ENCODE measurements at places on chromosomes 4 and X.

DNA sequence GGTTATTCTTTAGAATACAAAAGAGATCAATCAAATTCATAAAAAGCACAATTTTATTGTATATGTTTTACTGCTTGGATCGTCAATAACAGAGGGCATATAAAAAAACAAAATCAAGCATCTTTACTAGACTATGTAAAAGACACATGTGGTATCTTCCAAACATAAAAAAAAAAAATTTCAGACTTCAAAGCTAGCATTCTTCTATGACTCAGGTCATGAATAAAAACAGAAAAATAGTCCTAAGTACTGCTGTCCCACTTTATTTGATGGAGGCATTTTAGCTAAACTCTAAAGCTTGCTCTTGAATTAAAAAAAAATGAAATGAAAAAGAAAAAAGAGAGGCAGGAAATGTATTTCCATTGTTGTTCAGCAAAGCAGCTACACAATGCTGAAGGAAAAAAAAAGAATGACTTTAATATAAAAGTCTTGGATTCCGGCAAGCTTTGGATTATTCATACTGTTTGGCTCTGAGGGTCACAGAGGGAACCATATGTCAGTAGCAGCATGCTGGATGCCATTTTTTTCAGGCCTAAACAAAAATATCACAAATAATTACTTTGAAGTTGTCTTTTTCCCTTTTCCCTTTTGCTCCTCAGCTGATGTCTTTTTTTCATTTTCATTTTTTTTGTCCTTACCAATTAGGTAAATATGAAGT is 249.1 kb upstream of the DIAPH2 start:
- no peak for DNase-seq

- no peak for DNase-seq
Observed at GRCh38 chr4:89868276-89868675, 26.4 kb upstream of the MMRN1 start.

- DNase-seq: no peak
Observed at GRCh38 chr4:11626066-11626465, 197.4 kb upstream of the HS3ST1 start.

- no peak for DNase-seq
Observed at GRCh38 chr4:141912831-141913230, 276.4 kb downstream of the IL15 start.

DNA sequence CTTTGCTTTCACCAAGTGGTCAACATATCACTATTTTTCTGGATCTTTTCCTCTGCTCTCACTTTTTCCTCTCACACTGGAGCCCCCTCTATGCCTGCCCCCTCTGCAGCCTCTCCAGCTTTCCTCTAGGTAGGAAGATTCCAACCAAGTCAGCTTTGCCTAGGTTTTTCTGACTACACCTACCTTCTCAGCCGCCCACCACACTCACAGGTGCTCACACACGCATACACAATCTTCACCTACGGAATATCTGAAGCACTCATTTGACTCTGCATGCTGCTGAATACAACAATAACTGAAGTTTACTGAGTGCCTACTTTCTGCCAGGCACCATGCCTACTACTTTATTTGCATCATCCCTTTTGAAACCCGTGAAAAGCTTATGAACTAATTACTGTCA is 328.0 kb downstream of the PPP3CA start:
- no peak for DNase-seq

DNA sequence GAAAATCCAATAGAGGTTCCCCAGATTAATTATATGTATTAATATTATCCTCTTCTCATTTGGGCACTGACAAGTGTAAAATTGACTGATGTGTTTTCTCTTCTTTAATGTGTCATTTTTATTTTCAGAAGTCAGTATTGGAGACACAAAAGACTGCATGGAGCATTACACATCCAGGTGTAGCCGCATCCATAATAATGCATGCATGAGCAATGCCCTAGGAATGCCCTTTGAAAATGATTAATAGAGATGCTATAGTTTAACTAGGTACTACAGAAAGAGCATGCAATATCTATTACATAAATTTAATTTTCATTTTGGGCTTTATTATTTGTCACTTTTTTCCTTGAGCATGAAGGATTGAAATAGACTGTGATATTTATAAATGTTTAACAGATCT is 509.9 kb downstream of the SPOCK3 start:
- DNase-seq: no peak

DNA sequence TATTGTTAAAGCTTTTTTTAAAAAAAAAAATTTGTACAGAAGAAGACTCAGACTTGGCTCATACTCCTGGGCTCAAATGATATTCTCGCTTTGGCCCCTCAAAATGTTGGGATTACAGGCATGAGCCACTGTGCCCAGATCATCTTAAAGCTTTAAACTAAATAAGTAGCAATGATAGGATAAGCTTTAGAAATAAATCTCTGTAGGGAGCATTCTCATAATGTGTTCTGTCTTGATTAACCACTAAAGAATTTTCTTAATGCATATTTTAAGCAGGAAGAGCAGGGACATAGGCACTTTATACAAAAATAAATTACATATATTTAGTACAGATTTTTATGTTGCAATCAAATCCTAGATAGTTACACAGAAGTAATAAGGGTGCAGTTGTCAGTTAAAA is 667.2 kb downstream of the GRID2 start:
- no peak for DNase-seq

- no peak for DNase-seq
Observed at GRCh38 chr4:100147684-100148083, 42.6 kb downstream of the DDIT4L start.

DNA sequence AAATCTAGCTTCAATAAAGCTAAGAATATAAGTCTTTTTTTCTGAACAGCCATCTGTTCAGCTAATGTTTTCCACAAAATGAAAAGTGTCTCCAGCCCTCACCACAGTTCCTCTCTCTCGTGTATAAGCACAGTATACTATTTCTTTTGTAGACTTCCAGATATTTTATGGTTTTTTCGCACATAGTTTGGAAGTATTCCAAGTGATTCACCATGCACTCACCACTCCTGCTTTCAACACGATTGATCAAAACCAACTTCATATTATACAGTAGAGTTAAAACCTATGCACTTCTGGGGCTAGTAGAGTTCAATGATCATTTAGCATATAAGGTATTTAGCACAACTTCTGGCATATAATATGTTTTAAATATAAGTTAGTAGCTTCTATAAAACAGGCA is 105.8 kb upstream of the DCAF12L1 start:
- DNase-seq: no peak

DNA sequence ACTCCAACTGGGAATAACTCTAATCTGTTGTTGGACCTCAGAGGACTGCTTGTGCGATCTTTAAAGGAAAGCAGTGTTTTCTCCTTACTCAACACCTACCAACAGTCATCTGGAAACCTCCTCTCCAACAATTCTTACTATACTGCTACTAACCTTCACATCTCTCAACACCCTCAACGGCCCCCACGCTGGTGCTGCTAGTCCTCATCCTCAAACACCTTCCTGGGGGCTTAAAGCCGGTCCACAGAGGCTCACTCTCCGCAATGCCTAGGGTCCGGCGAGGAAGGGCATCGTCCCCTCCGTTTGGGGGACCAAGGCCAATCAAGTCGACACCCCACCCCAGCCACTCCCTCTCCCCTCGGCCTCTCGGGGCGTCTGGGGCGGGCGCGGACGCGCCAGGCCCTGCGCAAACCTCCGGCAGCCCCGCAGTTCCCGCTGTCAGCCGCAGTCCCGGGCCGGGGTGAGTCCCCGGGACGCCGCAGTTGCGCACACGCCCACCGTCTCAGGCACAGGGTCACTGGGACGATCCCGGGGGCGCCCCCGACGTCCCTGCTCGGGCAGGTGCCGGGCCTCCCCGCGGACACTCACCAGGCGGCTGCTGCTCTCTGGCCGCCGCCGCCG is 418 bp downstream of the TAB3 start:
- no peak for DNase-seq

DNA sequence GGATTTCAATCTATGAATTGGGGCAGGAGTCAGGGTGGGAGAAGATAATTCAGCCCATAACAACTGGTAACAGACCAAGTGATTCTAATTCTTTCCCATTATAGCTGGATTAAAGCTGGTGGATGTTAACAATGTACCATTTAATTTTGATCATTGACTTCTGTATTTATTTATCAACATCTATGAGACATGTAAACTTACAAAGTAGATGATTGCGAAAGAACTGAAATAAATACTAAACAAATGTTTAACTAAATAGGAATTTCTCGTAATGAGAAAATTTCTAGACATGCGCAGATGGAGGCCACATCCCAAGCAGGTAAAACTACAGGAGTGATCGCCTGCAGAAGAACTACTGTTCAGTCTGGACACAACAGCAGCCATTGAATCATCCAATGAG is 107.1 kb downstream of the NR3C2 start:
- no peak for DNase-seq

DNA sequence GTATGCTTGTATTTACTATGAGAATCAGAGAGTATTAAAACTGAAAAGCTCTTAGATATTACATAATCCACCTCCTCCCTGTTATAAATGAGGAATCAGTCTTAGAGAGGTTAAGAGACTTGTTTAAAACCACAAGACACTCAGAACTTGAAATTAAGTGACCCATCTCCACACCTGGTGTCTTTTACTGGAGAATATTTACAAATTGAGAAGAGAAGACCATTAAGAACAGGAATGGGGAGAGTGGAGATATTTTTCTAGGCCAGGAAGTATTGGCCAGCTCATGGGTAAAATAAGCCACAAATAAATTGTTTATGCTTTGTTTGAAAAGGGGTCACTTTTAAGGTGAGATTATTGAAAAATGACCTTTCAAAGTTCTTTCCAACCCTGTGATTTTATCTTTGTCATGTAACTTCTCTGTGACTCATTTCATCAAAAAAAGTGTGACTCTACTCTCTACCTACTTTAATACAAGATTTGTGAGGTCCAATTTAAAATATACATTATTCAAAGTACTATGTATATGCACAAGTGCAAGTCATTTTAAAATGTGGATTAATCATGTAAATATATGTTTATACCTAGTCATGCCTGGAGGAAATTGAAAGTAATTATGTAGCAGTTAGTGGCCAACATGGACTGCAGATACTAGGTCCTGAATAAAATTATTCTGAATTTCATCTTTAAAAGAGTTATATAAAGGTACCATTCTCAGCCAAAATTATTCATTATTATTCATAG is 15.9 kb upstream of the COX7B2 start:
- DNase-seq: no peak

- DNase-seq: no peak
Observed at GRCh38 chr4:133270021-133270570, 121.0 kb downstream of the PCDH10 start.

- no peak for DNase-seq
Observed at GRCh38 chr4:107689912-107690587, 30.0 kb downstream of the PAPSS1 start.

GRCh38 chrX:34612036-34612435 is 45.0 kb downstream of the TMEM47 start:
- no peak for DNase-seq

DNA sequence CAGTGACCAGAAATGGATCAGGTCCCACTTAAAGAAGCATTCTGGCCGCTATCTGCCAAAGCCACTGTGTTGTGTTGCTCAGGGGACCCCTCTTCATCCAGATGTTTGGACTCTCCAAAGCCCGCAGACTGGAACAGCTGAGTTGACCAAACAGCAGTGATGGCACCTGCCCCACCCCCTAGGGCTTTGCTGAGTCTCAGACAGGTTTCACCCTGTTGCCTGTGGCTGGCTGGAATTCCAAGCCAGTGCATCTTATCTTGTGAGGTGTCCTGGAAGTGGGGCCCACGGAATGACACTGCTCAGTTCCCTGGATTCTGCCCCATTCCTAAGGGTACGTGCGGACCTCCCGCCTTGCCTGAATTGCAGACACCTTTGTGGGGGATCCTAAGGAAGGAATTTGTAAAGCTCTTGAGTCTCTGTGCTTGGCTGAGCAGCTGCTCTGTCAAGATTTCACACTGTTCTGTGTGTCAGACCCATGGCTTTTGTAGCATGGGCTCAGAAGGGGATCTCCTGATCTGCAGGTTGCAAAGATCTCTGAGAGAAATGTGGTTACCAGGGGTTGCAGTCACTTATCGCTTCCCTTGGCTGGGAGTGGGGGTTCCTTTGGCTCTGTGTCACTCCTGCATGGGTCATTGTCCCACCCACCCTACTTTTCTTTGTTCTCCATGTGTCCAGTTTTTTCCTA is 1707.9 kb upstream of the PCDH10 start:
- no peak for DNase-seq

DNA sequence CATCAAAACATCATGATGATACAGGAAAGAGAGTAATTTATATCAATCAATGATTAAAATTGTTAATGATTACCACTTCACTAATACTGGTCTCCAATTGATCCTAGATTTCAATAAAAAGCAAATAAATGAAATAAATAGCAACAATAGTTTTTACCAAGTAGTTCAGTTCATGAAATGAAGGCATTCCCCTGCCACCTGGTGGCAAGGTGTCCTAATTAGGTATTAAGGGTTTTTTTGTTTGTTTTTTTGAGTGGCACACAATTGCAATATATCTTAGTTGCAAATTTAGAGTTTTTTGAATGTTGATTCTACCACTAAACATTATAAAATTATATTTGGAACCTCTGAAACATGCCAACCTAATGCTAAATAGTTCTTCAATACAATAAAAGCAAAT is 157.4 kb upstream of the PDE5A start:
- no peak for DNase-seq

GRCh38 chr4:90187148-90187884 is 60.1 kb downstream of the CCSER1 start:
- DNase-seq: no peak

- DNase-seq: no peak
Observed at GRCh38 chr4:160142579-160142978, 1039.7 kb downstream of the RAPGEF2 start.

DNA sequence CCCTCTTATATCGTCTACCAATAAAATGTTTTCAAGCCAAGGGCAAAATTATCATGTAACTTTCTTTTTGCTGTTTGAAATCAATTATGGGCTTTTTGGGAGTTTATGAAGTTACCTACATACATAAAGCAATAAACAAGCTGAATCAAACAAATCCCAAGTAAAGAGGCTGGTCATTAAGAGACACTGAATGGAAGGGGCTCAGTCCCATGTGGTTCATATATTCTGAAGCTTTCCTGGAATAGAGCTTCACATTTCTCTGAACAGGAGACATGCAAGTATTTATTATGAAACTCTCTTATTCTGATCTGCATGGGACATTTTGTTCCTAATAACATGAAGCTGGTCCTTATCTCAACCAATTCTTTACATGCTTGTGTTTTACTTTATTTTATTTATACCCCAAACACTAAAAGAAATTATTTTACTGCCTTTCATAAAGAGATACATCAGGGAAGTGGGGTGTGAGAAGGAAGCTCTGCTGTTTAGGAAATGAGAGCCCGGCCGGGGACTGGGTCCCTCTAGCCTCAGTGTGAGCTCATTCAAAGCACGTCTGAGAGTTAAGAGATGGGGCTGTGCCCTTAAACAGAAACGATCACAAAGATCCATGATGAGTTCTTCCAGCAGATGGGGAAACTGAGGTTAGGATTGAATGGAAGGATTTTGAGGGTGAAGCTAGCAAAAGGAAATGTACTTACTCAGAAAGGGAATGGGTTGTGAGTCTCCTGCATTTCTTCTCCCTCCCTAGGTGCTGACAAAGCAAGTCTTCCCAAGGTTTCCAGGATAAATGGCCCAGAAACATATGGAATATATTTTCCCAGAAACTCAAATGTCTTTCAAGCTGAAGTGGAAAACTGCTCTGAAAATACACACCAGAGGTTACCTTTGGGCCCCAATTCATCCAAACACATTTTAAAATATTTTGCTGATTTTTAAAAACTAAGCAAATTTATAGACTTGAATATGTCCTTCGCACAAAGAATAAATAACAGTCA is 93.1 kb upstream of the LNX1 start:
- DNase-seq: no peak

Data from esophagus squamous epithelium (tissue), 5 donors.